Activated CD8-positive, alpha-beta memory T cell treated with anti-CD3 and anti-CD28 coated beads for 1 hour (primary cell): ENCODE measurements at places on chromosomes 3 and 15.

DNA sequence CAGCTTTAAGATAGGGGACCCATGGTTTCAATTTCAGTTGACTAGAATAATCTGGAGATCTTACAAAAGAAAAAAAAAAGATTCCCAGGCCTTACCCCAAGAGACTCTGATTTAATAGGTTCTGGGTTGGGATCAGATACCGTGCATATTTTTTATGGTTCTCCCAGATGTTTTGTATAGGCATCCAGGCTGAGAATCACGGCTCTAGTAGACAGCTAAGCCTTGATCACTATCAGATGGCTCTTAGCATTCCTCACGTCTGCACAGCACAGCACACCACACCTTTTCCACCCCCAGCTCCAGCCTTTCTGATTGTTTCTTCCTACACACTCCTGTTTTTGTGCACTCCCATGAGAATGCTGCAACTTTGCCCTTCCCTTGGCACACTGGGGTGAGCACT, 40.8 kb downstream of the TMEM45A start:
- DNase-seq = no peak

GRCh38 chr3:185381320-185382058, 18.6 kb downstream of the MAP3K13 start:
- DNase-seq = no peak

GRCh38 chr3:143848704-143849103, 436 bp upstream of the SLC9A9 start:
- no peak for DNase-seq

DNA sequence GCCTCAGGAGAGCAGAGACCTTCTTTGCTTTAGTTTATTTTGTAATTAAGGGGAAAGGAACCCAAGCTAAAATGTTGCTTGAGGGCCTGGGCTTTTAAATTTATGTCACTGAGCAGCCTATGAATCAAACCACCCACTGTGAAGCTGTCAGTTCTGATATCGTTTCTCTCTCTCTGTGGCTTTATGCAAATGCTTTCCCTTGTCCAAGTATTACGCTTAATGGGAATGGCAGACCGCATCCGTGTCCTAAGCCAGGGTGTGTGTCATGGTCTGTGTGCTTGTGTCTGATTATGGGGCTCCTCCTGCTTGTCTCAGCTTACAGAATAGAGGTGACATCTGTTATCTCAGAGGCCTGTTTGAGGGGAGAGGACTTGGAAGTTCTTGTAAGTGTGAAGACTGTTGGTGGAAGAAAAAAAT, 82.4 kb downstream of the EBLN2 start:
- no peak for DNase-seq

- peak; percentile 67 for DNase-seq
These were observed 8.1 kb downstream of the PPM1M start for GRCh38 chr3:52253314-52254304.
